ENCODE measurements at places on chromosomes 5 and 9.

DNA sequence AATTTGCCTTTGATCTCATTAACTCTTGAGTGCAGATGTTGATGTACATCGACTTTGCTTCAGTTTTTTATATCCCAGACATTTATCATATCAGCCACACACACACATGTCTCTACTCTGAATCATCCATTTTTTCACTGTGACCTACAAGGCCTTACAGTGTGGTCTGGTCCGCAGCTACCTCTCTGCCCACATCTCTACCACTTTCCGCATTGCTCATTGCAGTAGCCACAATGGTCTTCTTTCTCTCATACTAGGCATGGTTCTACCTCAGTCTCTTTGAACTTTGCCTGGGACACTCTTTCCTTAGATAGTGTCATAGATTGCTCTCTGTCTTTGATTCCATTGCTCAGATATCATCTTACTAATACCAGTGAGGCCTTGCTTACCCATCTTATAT, 87.9 kb upstream of the FSD1L start:
- peak; percentile 82 for DNase-seq

DNA sequence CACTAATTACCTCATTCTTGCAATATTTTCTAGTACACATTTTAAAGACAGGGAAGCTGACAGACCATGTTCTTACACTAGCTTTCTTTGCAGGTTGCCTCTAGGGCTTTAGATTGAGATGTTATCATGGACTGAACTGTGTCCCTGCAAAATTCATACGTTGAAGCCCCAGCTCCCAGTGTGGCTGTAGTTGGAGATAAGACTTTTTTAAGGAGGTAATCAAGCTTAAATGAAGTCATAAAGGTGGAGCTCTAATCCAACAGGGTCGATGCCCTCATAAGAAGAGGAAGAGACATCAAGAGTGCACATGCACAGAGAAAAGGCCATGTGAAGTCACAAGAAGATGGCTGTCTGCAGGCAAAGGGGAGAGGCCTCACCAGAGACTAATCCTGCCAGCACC, 471.2 kb upstream of the ACTBL2 start:
- no peak for DNase-seq

DNA sequence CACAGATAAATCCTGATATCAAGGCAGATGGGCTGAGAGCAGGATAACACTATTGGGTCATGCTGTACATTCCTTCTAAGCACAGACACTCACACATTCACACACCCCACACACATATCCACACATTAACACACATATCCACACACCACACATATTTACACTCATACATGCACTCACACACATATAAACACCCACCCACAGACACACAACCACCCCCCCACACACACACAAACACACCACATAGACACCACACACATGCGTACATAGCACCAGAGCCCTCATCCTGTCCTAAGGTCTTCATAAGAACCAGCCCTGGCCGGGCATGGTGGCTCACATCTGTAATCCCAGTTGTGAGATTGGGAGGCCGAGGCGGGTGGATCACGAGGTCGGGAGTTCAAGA, 322.3 kb upstream of the ADCY2 start:
- no peak for DNase-seq

DNA sequence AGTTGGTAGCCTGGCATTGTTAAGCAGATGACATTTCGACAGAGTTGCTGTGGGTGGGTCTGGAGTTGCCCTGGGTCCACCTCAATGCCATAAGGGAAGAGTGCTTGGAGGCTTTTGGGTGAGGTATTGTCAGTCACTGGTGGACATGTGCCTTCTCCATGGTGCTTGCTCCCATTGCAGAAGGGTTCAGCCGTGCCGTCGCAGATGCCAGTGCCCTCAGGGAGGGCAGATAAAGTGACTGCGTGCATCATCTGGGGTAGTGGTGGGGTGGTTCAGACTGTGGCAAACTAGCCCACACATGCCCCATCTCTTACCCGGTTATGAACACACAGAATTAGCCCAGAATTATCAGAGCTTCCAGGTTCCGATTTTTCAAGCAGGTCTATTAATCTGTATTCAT, 71.6 kb downstream of the FBXL7 start:
- no peak for DNase-seq

DNA sequence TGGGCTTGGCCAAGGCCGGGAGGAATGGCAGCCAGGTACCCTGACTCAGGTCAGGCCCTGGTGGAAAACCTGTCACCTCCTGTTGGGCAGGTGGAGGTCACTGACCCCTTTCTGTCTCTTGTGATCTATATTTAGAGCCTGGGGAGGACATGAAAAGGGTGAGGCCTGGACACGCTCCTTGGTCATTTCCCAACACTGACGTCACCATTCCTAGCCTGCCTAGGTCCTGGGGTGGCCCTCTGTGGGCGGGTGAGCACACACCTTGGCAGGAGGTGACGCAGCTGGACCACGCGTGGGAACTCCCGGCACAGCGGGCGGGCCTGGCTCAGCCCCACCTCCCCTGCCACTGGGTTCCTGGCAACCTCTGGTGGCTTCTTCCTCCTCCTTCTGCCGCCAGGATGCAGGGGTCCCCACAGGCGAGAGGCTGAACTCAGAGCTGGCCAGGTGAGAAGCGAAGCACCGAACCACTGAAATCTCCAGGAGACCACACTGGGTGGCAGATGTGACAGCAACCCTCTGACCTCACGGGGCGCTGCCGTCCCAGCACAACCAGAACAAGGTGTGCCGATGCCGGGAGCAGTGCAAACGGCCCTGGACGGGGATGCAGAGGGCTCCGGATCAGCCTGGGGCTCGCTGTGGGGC, 6.4 kb upstream of the RALGDS start:
- DNase-seq, result no peak

DNA sequence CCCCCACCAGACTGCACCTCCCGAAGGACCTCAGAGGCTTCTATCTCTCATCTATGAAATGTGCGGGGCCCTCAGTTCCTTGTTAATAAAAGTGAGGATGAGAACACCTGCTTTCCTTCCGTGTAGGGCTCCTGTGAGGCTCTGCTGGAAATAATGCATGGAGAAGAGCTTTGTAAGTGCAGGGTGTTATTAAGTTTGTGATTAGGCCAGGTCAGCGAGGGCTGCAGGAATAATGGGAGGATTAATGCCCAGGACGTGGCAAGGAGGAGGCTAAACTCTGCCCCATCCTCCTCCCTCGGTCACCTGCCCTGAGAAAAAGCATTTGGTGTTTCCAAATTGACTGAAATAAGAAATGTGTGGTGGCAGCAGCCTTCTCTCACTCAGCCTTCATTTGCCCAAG, 83.5 kb upstream of the HSPA9 start:
- no peak for DNase-seq

DNA sequence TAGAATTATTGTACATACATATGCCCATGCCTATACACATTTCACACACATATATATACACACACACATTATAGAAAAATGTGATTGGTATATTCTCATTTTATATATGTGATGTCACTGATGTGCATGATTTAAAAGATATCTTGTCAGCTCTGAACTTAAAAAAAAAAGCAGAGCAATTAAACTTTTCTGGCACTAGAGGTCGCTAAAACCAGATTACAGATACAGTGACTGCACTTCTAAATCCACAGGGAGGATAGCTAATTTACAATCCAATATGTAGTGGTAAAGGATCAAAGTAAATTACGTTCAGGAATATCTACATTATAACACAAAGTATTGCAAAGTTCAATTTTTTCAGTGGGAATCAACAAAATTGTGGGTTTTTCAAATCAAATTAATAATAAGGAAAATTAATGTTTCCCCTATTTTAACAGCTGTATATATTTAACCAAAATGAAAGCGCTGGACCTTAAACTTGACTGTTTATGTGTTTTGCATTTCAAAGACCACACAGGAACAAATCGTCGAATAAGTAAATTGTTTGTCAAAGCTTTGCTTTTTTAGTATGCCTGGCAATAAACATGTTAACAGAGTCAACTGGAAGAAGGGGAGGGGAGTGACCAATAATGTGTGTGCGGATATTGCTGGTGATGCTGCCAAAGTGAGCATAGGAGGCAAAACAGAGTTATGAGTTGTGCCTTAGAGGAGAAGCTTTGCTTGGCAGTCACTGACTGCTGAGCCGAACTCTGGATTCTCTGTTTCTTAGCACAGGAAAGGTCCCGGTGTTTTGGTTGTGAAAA, 1201.4 kb upstream of the C9orf72 start:
- DNase-seq, result peak; percentile 56

GRCh38 chr5:71600783-71601182, 13.6 kb downstream of the MCCC2 start:
- no peak for DNase-seq

GRCh38 chr9:1400983-1401382, 350.8 kb downstream of the DMRT2 start:
- DNase-seq, result no peak

DNA sequence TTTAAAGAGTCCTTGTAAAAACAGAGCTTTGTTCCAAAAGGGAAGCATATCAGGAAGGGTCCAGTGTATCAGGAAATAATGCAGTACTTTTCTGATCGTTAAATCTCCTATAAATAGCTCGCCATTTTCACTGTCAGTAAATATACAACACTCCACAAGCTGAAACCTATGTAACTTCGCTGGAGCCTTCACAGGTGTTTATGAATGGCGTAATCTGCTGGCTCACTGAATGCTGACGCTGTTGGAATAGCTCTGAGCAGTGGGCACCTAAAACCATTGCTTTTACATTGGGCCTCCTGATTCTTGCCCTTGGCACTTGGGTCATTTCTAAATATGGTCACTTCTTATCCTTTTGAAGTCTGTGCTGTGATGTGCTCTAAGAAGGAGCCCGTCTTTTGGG, 4.3 kb downstream of the SHC3 start:
- DNase-seq, result no peak

GRCh38 chr9:87505869-87506678, 8.4 kb downstream of the DAPK1 start:
- no peak for DNase-seq

GRCh38 chr9:36078051-36078450, 41.3 kb downstream of the RECK start:
- DNase-seq, result no peak

DNA sequence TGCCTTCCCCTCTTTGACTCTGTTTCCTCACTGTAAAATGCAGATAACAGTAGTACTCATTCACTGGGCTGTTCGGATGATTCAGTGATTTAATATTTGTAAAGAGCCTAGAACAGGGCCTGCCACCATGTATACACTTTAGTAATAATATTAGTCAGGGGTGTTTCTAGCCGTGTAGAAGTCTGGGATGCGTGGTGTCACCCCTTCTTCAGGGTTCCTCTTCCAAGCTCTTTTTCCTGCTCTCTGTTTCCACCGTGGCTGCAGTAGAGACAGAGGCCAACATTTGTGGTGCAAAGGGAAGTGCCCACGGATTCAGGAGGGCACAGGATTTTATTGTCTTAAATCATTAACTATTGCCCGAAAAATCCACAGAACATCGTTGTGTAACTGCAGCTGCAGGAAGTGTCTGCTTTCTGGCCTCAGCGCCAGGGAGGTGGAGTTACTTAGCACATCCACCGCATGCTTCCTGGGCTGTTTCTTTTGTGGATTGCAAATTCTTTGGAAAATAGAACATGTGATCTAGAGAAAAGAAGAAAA, 61.7 kb downstream of the TRIO start:
- peak; percentile 68 for DNase-seq

DNA sequence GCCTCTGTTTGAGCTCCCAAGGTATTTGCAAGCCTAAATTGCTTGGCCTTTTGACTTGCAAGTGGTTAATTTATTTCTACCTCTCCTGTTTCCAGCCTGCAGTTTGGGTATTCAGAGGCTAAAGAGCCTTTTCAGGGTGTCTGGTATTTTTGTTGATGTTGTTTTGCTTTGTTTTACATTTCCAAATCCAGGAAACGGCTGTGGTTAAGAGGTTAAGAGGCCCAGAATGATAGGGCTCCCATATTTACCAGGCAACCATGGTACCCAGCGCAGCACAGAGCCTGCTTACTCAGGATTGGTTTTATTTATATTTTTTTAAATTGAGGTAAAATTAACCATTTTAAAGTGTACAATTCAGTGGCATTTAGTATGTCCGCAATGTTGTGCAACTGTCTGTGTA, 92.1 kb downstream of the PDZD2 start:
- no peak for DNase-seq

GRCh38 chr5:155087036-155087435, 73.5 kb downstream of the KIF4B start:
- no peak for DNase-seq

DNA sequence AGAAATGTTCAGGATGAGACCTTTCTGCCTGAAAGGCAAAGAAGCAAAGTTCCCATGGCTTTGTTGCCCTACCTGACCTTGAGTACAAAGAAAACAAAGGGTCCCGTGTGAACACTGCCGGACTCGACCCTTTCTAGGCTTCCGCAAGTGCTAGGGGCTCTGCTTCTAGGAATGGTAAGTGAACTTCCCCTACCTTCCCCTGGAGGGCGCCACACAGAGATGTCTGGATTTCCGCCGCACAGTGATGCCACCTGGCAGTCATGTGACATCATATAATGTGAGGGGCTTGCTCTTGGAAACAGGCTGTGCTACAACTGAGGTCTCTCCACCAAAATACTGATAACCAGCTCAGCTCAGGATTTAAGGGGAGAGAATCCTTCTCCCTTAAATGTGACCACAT, 56.6 kb downstream of the HSD17B3 start:
- no peak for DNase-seq

- DNase-seq, result peak; percentile 73
These were observed 22.8 kb downstream of the SARDH start for GRCh38 chr9:133715295-133715865.

- DNase-seq, result no peak
These were observed 76.3 kb upstream of the MAMDC2 start for GRCh38 chr9:69967344-69967743.

- DNase-seq, result peak; percentile 4
These were observed 8.9 kb downstream of the PLK2 start for GRCh38 chr5:58450811-58451629.

GRCh38 chr9:27088981-27089380, 20.0 kb upstream of the TEK start:
- peak; percentile 29 for DNase-seq

DNA sequence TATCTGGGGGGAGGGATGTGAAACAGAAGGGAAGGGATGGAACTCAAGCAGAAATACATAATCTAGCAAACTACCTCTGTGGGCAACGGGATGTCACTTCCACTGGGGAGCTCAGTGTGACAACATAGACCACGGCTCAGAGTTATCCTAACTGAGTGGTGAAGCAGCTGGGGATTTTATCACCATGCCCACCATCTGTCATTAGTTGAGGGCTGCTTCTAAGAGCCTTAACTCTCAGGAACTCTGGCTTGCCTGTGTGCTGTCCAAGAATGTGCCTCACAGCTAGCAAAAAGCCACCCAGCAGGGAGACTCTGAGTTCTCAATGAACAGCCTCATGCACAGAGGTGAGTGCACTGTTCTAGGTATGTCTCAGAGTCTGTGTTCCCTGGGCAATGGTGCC, 90.6 kb upstream of the CXCL14 start:
- DNase-seq, result no peak

GRCh38 chr5:64040490-64040889, 78.2 kb upstream of the HTR1A start:
- no peak for DNase-seq

GRCh38 chr5:53678981-53679660, 118.7 kb downstream of the NDUFS4 start:
- DNase-seq, result peak; percentile 77
